ENCODE measurements at places on chromosomes 11 and 22.

GRCh38 chr22:20180245-20180630 lies 29.4 kb upstream of the CCDC188 start:
- no peak for DNase-seq

DNA sequence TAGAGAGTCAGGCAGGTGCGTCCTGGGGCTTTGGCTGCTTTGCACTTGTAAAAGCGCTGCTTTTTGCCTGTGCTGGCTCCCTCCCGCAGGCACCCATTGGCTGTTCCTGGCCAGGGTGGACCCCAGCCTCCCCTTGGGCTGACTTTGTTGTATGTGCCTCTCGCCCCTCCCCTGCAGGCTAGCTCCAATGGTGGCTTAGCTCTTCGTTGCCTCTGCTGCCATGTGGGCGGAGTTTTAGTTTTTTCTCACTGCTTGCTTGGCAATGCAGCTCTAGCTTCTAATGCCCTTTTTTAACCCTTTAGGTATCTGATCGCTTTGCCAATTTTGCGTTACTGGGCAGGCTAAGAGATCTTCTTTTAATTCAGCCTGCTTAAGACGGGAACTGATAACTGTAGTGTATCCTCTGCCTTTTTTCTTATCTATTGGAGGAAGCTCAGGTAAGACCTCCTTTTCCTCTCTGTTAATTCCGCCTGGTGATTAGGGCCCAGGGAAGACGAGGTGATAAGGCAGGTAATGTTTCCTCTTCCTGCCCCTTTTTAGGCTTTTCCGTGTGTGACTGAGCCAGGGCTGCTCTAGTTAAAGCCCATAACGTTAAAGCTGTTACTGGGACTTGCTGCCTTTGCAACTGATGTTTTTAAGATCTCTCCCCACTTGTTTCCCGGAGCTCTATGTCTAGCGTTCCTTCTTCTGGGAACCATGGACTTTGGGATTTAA lies 11.7 kb upstream of the GLYATL1 start:
- no peak for DNase-seq

DNA sequence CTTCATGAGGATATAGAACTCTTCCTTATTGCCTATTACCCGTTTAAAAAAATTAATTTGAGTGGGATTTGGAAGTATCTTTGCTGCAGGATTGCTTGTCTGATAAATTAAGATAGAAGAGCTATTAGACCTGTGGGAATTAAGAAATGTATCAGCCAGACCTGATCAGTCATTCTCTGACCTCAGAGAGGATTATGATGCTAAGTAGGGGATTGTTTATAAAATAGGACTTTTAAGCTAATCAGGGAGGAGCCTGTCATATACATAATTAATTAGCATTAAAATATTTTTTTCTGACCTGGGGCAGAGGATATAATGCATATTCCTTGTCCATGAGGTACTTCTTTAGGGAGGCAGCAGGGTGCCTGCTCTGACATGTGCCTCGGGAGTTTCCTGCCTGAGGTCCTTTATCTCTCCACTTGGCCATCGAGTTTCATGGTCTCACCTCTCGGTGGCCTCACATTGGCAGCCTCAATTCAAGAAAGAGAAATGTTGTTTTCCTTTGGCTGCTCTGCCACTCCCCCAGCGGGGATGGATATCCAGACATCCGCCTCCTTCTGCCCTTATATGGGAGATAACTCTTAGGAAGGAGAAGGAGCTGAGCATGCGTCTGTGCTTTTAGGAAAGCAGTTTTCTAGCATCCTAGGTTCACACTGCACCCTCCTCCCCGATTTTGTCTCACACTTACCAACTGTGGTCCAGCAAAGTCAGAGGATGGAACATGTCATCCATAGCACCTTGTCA lies 41.1 kb downstream of the DIXDC1 start:
- DNase-seq = no peak

DNA sequence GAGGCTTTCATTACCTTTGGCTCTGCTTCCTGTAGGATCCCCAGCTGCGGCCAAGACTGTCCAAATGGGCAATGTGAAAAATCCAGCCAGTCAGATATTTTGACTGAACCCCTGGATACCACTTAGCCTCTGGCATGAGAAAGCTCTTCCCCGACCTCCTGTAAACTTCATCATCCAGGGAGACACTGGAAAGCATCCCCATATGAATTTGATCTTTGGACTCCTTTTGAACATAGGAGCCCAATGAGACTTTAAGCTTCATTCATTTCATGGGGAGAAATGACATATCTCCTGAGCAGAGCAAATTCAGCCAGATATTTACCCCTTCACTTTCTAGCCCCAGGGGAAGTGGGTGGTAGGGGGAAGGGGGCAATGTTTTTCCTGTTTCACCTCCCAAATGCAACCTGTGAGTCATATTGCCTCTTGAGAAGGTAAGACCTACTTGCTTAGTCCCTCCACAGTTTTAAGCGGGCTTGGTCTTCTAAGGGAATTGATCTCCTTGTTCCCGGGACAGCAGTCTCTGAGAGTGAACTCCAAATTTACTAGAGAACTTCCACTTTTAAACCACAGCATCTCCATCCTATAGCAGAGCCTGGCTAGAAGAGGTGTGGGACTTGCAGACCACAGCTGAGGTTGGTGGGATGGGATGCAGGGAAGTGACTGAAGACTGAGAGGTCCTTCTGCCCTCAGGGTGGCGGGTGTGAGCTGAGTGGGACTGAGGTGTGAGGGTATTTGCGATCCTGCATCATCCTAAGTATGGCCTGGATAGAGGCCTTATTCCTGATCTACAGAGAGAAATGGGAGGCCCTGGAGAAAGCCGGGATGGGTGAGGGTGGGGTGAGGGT lies 20.3 kb upstream of the POU2AF1 start:
- DNase-seq = no peak

GRCh38 chr22:29689880-29690213 lies 30.0 kb upstream of the CABP7 start:
- peak; percentile 20 for DNase-seq

GRCh38 chr11:23555085-23555484 lies 694.8 kb upstream of the CCDC179 start:
- no peak for DNase-seq

DNA sequence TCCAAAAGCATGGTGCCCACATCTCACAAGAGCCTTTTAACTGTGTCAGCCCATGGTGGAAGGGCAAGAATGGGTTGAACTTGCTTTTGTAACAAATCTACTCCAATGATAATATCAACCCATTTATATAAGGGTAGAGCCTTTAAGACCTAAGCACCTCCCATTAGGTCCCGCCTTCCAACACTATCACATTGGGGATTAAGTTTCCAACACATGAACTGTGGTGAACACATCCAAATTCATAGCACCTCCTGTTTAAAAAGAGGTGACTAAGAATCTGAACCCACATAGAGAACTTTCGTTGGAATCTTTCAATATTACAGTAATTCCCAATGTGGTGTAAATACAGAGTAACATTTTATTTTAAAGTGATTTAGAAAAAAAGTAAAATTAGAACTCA lies 9.2 kb upstream of the CNTF start:
- no peak for DNase-seq

DNA sequence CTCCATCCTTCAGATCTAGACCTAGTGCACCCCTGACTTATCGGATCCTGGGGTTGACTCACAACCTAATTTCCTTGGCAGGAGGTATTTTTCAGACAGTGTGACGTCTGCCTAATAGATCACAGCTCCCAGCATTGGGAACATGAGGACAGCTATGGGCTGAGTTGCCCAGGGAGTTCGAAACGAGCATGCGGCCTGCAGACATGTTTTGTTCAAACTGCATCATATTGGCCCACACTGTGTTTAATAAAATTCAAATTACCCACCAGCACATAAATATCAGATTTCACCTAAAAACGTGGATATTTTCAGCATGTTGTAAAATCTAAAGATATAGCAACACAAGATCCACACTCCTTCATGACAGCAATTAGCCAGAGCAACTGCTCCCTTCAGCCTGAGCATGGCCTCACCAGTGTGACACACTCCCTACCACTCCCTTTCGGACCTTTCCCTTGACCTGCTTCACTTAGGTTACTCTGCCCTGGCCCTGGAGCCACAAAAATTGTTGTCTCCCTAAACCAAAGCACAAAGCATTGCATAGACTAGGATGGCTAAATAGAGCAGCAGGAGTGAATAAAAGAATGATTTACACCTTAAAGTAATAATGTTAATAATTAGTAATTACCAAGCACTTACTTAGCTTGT lies 53.6 kb upstream of the USP47 start:
- DNase-seq = no peak

GRCh38 chr11:110432713-110433392 lies 3.1 kb downstream of the FDX1 start:
- peak; percentile 14 for DNase-seq

DNA sequence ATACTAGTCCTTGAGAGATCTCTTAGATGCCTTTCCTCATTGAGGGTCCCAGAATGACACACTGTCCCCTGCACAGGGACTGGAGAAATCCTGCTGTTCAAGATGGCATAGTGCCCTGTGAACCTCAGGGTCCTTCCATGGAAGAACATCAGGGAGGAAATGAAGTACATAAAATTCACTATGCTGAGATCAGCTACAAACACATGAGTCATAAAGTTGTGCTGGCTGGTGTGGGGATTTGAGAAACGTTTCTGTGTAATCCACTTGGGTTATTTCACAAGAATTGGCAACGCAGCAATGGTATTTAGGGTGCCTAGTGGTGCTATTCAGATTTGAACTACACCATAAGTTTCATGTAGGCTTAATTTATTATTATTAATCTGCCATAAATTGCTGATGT lies 174.4 kb downstream of the MAML2 start:
- no peak for DNase-seq

DNA sequence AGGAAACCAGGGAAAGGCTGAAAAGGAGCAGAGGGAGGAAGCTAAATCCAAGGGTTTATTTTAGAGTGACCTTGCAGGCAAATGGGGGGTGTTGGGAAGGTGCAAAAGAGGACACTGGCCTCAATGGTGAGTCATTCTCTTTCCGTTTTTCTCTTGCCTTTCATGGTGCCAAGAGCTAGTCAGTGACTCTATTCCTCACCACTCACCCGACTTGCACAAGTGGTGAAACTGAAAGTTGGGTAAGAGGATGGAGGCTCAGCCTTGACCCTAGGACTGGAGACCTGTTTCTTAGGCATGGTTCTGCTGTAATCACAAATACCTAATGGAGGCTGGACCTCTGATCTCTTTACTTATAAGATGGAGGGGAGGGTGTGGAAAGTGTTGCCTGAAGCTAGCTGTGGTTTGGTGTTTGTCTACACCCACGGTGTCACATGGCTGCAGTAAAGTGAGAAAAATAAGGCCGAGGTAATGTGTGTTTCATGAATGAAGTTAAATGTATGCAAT lies 67.3 kb upstream of the CREB3L1 start:
- DNase-seq = no peak

- no peak for DNase-seq
Measured at GRCh38 chr11:59436169-59436568, at the start of gene OR5A1. Gene OR5A1, plus strand, starts transcription at chr11:59436469. Its CDS starts 6,700 bp downstream, at chr11:59443169.

DNA sequence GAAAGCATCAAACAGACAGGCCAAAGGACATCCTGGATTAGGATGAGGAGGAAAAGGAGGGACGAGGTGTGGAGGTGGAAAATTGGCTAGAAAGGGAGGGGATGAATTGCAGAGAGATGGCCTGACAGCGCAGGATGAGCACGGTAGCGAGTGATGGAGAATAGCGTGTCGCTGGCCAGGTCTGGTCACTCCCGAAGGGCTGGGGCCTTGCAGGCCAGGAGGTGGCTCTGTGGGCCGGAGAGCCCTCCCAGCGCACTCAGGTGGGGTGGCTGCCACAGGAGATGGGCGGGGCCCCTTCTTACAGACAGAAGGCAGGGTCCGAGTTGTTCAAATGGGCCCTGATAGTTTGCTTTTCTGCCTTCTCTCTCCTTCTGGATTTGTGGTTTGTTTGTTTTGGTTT lies 37.1 kb upstream of the THY1 start:
- no peak for DNase-seq

DNA sequence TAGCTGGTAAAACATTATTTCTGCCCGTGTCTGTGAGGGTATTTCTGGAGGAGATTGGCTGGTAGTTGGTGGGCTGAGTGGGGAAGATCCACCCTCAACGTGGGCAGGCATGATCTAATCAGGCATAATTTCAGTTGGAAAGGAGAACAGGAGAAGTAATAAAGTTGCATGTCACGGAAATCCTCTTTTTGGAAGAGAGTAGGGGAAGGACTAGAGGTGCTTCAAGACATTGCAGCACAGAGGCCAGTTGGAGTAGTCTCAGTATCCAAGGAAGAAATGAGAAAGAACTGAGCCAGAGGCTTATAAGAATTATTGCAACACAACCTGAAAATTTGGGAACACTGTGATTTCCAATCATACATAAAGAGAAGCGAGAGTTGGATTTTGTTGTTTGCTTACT lies 1155.1 kb downstream of the FAM181B start:
- DNase-seq = no peak

- DNase-seq = no peak
Measured at GRCh38 chr11:4826425-4826824, 5.3 kb downstream of the OR51F2 start.

- no peak for DNase-seq
Measured at GRCh38 chr11:14636119-14636518, 7.5 kb upstream of the PDE3B start.

- no peak for DNase-seq
Measured at GRCh38 chr11:57094181-57094935, 87.4 kb upstream of the LRRC55 start.

- no peak for DNase-seq
Measured at GRCh38 chr22:29011240-29012100, 50.2 kb downstream of the C22orf31 start.

GRCh38 chr11:76025068-76025467 lies 181.2 kb downstream of the WNT11 start:
- no peak for DNase-seq

GRCh38 chr11:66472054-66472453 lies 5.3 kb downstream of the PELI3 start:
- DNase-seq = no peak

DNA sequence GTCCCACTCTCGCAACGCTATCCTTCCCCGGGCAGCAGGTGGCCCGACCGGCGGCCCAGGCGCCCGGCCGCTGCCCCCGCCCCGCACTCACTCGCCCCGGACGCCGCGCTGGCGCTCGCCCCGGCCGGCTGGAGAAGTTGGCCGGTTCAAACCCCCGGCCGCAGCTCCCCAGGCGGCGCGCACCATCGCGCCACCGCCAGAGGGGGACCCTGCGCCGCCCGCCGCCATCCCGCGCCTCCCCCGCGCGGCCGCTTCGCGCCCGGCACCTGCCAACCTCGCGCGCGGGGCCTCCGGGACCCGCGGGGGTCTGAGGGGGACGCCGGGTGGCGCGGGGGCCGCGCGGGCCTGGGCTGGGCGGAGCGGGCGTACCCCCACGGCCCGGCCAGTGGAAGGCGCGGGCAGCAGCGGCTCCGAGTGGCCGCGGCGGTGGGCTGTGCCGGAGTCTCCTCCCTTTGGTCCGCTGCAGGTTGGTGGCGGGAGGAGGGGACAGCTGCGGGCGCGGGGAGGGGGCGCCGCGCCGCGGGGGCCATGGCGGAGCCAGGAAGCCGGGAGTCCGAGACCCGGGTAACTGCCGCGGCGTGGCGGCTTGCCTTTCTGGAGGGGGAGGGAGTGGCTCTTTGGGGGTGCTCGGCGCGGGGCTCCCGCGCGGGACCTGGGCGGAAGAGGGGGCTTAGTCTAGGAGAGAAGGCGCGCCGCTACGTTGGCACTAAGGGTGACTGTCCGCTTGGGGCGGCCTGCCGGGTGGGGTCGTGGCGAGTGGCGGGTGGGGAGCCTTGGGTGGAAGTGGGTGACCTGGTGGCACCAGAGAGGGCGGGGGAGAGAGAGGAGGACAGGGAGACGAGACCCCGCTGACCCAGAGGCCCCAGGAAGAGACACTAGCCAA lies at the start of the genes MPST and TST:
Gene MPST, plus strand, starts transcription at position 434 of the 883 bp plus-strand sequence. Its CDS starts 95 bp downstream, at position 529.
Gene TST, minus strand, starts transcription at position 139 of the 883 bp plus-strand sequence. CDS start 715 bp downstream, outside the sequence.
- no peak for DNase-seq
